ENCODE measurements at places on chromosomes 5 and 9. TPM values are rescaled to one million over a fixed set of nuclear protein-coding genes. Genes with fewer than 3 reads are reported as not detected.

GRCh38 chr5:64765804-64766504, 2.5 kb downstream of the SREK1IP1 start:
- no peak for DNase-seq

- no peak for DNase-seq
These were observed 45.8 kb downstream of the PLEKHG4B start for GRCh38 chr5:137741-138140.

Gene KLHL3
- total RNA-seq = 12.7 TPM

DNA sequence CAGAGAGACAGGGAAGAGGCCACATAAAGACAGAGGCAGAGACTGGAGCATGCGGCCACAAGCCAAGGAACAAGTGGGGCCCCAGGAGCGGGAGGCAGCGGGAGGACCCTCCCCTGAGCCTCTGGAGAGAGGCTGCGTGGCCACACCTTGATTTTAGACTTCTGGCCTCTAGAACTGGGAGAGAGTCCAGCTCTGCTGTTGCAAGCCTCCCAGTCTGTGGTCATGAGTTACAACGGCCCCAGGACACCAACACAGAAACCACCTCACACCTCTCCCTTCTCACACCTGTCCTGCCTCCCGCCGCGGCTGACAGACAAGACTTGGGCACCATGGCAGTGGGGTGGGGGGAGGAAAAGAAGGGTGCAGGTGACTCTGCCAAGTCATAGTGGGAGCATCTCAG, 2.2 kb downstream of the INPP5E start:
- no peak for DNase-seq

All from mesothelial cell of epicardium (in vitro differentiated cells).